ENCODE measurements at places on chromosomes 2 and 18.

DNA sequence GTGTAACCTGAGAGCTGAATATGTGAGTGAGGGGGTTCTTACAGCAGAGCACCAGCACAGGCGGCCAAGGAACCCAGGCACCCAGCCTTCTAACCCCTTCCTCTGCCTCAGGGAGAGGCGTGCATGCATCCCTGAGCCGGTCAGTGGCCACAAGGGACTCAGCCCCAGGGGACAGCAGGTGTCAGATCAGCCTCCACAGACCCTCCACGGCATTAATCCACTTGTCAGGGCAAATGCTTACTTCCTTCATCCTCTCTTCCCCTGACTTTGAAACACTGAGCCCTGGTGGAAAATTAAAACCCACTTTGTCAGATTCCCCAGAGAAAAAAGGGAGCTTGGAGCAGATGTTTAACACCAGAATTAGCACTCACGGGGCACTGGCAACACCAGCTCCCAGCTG, 60.5 kb upstream of the SMAD2 start:
- no peak for DNase-seq

- DNase-seq = no peak
Observed at GRCh38 chr2:223626716-223627115, 24.6 kb upstream of the SCG2 start.

DNA sequence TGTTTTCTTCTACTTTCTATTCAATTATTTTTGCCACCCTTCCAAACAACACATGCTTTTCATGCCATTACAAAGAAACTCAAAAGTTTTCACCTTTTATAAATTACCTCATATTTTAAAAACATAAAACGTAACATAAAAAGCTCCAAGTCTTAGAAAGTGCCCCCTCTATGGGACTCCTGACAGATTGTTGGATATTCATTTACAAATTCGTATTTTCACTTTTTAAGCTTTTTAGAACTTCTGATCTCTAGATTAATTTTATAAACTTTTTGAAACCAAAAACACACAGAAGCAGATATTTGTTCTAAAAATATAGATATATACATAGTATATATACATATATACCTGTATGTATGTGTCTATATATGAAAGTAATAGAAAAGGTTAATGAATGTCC, 1.5 kb downstream of the COL5A2 start:
- no peak for DNase-seq

GRCh38 chr18:28075501-28075900, 101.4 kb downstream of the CDH2 start:
- DNase-seq = no peak

GRCh38 chr2:235914756-235915155, 253.4 kb downstream of the GBX2 start:
- DNase-seq = no peak
